A172 (cell line): ENCODE measurements at places on chromosomes 6 and 20. TPM values are rescaled to one million over a fixed set of nuclear protein-coding genes. Genes with fewer than 3 reads are reported as not detected.

DNA sequence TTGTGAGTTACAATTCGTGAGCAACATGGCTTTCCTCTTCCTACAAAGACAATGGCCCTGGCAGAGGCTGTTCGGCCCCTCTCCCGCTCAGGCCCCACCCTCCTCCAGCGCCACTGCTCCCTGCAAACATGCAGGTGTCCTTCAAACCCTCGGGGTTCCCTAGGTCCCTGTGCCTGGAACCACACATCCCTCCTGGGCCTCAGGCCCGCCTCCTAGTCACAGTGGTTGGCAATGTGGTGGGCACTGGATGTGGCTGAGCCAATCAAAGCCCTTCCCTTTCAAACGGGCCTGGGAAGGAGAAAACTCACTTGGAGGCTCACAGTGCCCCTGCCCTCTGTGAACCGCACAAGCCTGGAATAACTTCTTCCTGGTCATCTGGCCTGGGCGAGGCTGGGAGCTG lies 147.2 kb downstream of the TFAP2C start:
- no peak for DNase-seq

ZSCAN31 gene
- 17.4 and 24.4 TPM in 2 replicates for total RNA-seq

DNA sequence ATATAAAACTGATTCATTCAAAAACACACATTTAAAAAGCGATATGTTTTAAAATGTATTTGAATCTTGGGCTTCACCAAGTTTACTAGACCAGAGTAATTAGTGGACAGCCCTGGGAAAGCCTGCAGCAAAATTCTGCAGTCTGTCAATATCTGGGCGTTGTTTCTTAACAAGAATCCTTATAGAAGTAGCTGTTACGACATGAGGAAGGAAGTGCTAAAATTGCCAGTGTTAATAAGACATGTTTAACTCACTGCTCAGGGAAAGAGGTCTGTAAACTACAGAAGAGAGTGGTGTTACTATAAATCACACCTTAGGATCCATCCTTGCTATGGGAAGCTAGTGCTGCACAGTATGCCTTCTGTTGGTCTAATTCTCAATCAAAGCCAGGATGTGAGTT lies 120.6 kb downstream of the TBX18 start:
- DNase-seq, result no peak

GRCh38 chr6:125886914-125887313 lies 69.7 kb upstream of the HINT3 start:
- DNase-seq, result no peak

HLA-A gene
- total RNA-seq, result 244 and 284 TPM in 2 replicates

DNA sequence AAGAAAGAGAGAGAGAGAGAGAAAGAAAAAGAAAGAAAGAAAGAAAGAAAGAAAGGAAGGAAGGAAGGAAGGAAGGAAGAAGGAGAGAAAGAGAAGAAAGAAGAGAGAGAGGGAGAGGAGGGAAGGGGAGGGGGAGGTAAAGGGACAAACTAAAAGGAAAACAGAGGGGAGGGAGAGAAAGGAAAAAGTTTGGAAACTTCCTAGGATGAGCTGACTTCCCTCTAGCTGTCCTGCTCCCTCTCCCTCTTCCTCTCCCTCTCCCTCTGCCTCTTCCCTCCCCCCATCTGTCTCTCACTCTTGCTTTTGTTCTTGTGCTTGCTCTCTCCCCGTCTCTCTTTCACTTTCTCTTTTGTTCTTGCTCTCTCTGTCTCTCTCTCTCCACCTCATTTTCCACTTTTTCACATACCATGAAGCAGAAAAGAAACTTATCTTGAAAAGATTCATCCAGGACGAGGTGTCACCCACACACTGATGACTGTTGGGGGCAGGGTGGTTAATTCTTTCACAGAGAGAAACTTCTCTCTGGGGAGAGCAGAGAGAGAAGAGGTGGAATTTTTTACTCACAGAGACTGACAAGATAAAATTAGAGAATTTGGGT lies 56.4 kb upstream of the DUSP22 start:
- peak; percentile 61 for DNase-seq

GSTA1 gene
- not detected in 2 replicates for total RNA-seq

- peak; percentile 63 for DNase-seq
Observed at GRCh38 chr6:158072083-158072721, 90.5 kb downstream of the SYNJ2 start.

GRCh38 chr6:1170794-1171193 lies 141.1 kb upstream of the FOXQ1 start:
- no peak for DNase-seq

DNA sequence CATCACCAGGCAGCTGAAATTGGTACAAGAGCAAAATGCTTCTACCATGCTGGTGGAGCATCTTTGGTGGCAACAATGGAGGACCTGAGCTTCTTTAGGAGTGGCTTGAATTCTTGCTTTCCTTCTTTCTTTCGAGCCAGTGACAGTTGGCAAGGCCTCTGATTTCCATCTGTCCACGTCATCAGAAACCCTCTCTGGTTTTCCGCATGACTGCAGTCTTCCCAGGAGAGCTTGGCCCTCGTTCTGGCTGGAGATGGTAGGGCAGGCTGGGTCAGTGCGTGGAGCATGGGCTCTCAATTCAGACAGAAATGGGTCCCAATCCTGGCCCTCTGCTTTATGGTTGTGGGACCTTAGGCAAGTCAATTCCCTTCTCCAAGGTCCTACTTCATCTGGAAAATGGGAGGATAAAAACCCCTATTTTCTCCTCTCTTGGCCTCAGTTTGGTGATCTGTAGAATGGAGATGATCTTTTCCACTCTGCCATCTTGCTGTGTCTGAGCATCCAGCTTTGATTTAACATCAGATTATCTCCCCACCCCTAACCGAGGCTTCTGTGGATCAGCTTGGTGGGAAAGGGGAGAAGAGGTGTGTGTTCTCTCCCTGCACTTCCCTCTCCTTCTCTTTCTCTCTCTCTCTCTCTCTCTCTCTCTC lies 3.6 kb upstream of the BPIFB1 start:
- no peak for DNase-seq

SRSF3 gene
- total RNA-seq, result 238 and 255 TPM in 2 replicates

- peak; percentile 37 for DNase-seq
Observed at GRCh38 chr6:106253731-106254130, 71.8 kb downstream of the ATG5 start.

GRCh38 chr20:52372169-52372568 lies 180.6 kb upstream of the ZFP64 start:
- DNase-seq, result no peak

C4A gene
- total RNA-seq, result 1.2 and 1.6 TPM in 2 replicates

TMEM200A gene
- 21.9 and 23.4 TPM in 2 replicates for total RNA-seq

DNA sequence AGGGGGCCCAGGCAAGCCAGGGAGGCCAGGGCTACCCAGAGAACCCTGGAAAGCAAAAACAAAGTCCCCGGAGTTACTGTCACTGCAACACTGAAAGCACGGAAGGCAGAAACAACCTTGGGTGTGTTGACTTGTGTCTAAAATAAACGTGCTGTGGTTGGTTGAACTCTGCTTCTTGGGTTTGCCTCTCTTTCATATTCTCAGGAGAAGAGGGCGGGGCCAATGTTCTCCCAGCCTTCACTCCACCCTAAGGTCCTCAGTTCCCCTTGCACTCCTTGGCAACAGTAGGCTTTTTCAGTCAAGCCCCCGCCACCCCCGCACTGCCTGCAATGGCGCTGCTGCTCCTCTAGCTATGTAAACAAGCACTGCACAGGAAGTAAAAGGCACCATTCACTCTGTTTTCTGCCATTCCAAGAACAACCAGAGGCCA lies 60.9 kb downstream of the COL9A1 start:
- no peak for DNase-seq

PBOV1 gene
- total RNA-seq, result not detected in 2 replicates

GRCh38 chr6:9511157-9511556 lies 903.7 kb downstream of the TFAP2A start:
- no peak for DNase-seq

DNA sequence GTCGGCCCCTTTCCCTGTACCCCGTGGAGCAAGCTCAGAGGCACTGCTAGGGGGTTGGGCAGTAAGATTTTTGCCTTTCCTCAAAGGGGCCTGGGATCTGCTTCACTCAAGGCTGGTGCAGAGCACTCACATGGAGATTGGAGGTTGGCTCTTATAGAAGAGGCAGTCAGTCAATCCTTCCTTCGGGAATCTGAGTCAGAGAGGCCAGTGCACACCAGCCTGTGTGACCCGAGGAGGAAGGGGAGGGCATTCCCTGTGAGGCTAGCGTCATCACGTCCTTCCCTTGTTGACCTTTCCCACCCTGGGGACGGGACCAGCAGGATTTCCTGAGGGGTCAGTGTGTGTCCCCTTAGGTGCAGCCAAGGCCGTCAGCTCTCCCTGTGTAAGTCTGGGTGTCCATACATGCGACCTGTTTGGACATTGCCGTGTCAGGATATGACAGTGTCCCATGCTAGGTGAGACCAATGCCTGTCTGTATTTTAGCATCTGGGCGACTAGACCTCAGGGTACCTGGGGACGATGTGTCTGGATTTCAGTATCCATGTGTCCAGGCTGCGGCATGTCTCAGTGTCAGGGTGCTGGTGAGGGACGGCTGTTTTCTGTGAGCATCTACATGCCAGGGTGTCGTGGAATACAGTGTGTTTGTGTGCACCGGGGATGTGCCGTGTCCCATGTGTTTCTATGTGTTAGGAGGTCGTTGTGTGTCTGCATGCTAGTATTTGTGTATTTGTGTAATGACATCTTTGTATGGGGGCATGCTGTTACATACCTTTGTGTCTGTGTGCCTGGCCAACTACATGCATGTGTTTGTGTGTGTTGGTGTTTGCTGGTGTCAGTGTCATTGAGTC lies 2.8 kb upstream of the ZNF512B start:
- DNase-seq, result no peak

DNA sequence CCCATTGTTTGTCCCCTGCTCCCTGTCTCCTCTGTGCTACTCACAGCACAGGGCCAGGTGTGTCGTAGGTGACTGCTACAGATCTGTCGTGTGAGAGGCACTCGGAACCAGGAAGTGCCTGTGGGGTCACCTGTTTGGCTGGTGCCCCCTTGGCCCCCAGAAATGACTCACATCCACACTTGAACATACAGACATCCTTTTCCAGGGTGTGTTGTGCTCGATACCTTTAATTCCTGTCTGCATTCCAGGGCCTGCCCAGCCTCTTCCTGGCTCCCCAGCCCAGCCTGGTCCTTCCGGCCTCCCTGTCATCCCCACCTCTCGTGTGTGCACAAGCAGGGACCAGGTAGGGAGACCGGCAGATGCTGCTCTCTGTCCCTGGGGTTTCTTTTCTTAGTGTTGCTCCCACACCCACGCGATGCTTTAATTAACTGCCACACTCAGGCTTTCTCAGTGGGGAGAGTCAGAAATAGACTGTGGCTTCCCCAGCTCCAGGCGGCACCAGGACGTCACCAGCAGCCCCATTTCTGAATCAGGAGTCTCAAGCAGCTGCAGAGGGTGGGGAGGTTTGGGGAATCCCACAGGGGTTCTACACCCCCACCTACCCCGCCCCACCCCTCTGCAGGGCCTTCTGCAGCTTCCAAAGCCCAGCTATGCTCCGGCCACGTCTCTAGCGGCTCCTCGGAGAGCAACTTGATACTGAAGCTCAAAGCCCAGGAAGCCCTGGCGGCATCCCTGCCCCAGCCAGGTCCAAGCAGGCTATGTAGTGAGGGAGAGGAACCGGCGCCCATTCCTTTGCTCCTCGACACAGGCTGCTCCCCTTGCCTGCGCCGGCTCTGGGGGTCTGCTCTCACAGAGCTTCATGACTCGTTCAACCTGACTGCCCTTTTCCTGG lies 102.2 kb downstream of the SYCP2 start:
- no peak for DNase-seq

DNA sequence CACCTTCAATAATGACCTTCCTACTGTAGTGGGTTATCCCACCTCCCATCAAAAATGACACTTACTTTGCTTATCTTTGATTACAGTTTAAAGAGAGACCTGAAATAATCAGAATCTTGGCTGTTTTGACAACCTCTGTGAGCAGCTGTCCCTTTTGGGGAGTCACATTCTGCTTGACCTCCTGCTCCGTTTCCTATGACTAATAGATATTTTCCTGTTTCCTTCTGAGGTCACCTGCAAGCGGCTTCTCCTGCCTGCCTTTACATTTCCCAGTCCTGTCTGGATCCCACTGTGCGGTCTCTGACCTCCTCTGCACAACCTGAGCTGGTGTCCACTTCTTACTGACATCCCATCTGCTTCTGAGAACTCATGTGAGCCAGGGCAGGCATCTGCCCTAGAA lies 54.2 kb downstream of the TRAM2 start:
- DNase-seq, result peak; percentile 77

GRCh38 chr6:3593161-3593560 lies 136.3 kb upstream of the SLC22A23 start:
- no peak for DNase-seq

DNA sequence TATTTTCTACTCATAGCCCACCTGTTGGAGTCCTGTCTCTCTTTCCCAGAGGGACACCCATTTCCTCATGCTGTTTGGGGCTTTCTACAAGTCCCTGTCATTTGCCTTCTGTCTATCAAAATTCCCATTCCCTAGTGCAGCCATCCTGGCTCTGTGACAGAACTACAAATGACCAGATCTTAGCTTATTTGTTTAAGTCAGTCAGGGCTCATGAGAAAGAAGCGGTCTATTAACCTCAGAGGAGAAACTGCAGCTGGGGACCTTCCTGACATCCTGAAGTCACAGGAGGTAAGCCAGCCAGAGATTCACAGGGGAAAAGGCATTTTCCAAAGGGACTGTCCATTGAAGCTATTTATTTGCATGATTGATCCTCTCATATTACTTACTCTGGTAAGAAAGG lies 1.7 kb upstream of the COL9A1 start:
- DNase-seq, result no peak

CRYBG1 gene
- total RNA-seq, result 24.9 and 45.2 TPM in 2 replicates

DNA sequence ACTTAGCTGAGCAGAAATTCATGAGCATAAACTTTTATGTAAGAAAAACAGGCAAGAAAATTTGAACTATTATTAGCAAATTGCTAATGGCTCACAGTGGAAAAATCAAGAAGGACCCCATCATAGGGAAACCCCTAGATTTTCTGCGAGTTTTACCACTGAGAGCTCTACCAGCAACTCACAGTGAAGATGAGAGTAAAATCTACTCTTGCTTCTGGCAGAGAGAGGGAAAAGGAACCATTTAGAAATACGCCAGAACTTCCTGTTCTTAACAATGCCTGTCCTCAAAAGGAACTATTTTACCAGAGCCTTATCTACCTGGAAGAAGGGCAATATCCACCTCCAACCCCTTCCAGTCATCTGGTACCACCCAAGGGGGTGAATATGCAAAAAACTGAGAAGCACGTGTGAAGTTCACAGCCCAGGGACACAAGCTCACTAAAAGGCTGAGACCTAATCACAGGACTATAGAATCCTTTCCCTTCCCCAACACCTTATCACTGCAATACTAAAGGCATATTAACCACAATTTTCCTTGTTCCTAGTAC lies 34.4 kb upstream of the ASF1A start:
- no peak for DNase-seq

- no peak for DNase-seq
Observed at GRCh38 chr20:18321976-18322950, 33.9 kb downstream of the ZNF133 start.

DNA sequence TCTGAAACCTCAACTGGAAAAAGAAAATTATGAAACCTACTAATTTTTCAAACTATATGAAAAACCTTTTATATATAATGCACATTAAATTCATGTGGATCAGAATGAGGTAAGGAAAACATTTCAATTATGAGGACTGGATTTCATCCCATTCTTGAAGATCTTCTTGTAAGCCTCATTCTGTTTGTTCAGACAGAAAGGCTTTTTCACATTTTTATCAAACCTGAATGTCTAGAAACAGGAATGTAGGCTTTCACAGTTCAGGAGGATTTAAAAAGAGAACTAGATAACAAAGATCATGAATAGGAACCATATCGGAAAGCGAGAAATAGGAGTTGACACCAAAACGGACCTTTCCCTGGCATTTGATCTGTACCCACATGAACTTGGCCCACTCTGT lies 192.5 kb upstream of the KCNK16 start:
- DNase-seq, result no peak

- no peak for DNase-seq
Observed at GRCh38 chr6:47342824-47343223, 33.1 kb upstream of the TNFRSF21 start.

- no peak for DNase-seq
Observed at GRCh38 chr6:52116605-52116948, 29.2 kb upstream of the PKHD1 start.
